ENCODE measurements at places on chromosomes 4 and X. TPM values are rescaled to one million over a fixed set of nuclear protein-coding genes. Genes with fewer than 3 reads are reported as not detected.
A peak's percentile ranks its signal among the peaks of the same experiment; 100 is the strongest.

Gene TIMP1
- 737 TPM for total RNA-seq

Gene LEF1
- 31.6 TPM for total RNA-seq

Gene GAGE12E
- not detected for total RNA-seq

Gene GPR173
- 2.4 TPM for total RNA-seq

GRCh38 chr4:3225936-3226335 is 23.0 kb upstream of the MSANTD1 start:
- DNase-seq, result no peak

DNA sequence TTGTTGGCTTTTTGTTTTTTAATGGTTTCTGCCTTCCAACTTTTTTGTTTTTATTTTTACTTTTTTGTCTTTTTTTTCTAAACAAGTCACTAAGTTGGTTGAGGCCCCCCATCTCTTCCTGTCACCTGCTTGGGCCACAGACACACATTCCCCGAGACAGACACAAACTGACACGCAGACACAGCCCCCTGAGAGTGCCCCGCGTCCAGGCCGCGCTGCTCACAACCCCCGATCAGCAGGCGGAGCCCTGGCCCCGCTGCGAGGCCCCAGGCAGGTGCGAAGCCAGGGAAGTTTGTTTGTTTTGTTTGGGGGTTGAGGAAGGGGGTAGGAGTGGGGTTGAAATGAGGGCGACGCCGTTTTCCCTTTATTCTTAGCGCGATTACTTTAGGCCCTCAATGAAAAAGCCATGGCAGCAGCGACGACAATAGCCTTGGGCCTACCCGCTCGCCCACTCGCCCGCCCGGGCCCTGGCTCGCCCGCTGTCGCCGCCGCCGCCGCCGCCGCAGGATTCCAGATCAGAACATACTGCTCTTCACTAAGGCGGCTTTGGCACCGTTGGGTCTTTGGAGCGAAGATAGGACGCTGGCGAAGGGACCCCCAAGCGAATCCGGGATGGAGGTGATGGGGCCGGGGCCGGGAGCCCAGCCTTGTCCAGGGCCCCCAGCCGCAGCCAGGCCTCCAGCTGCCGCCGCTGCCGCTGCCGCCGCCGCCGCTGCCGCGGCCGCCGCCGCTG is 3.1 kb downstream of the PHOX2B start:
- no peak for DNase-seq

GRCh38 chr4:178450614-178451013 is 1008.4 kb upstream of the AGA start:
- DNase-seq, result no peak

DNA sequence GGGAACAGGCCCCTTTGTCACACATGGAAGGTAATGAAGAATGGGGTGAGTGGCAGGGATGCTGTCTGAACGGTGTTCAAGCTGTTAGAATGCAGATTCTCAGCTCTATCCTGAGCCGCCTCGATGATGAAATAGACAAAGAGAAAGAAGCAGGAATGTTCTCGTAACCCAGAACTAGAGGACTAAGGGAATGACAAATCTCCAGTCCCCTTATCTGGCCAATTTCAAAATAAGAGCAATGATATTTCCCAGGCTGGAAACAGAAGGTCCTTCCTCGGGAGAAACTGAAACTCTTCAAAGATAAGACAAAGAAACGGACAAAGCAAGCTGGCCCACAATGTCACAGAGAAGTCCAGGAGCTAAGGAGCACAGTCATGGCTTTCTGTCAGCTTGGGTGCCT is 29.5 kb upstream of the MTNR1A start:
- no peak for DNase-seq

- DNase-seq, result peak; percentile 23
These were observed 49.8 kb downstream of the DLG3 start for GRCh38 chrX:70494441-70494840.

DNA sequence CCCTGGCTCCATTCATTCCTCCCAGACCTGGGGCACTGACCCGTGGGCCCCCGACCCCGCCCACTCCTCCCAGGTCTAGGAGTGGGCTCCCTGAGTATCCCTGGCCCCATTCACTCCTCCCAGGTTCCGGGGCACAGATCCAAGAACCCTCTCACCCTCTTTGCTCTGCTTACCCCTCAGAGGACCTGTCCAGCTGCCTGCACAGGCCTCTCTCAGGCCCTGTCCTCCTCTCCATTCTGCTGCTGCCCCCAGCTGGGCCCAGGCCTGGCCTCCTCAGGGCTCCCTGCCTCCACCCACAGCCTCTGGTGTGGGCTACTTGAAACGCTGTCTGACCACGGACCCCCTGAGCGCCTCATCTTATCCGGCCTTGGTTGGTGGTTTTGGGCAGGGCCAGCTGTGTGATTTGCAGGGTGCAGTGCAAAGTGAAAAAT is 217.7 kb upstream of the PSAPL1 start:
- peak; percentile 91 for DNase-seq

DNA sequence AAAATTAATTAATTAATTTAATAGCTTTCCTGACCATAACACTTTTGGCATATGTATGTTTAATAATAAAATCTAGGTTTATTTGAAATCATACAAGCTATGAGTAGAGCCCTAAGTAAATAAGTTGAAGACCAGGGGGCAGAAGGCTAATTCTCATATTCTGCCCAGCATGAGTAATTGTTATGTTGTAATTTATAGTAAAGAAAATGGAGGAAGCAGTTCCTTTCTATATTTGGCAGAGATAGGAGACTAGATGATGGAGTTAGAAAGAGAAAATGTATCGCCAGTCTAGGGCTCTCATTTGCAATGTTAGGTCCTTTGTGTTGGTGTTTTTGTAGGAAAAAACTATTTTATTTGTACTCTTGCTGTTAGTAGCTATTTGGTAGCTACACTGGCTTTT is 89.1 kb downstream of the FNIP2 start:
- DNase-seq, result no peak

DNA sequence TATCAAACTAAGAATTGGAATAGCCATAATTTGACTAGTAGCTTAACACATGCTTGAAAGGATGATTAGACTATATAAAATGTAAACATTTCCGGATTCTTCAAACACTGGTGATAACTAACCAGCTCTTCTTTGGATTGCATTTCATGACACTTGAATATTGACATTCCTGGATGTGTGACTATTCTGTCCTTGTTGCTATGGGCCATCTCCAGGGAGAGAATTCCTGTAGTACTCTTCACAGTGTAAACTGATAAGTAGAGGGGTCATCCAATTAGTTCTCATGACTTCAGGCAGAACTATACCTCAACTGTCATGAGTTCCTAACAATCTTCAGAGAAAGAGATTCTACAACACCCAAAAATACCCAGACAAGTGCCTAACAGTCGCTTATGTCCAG is 1026.7 kb upstream of the TENM3 start:
- no peak for DNase-seq

DNA sequence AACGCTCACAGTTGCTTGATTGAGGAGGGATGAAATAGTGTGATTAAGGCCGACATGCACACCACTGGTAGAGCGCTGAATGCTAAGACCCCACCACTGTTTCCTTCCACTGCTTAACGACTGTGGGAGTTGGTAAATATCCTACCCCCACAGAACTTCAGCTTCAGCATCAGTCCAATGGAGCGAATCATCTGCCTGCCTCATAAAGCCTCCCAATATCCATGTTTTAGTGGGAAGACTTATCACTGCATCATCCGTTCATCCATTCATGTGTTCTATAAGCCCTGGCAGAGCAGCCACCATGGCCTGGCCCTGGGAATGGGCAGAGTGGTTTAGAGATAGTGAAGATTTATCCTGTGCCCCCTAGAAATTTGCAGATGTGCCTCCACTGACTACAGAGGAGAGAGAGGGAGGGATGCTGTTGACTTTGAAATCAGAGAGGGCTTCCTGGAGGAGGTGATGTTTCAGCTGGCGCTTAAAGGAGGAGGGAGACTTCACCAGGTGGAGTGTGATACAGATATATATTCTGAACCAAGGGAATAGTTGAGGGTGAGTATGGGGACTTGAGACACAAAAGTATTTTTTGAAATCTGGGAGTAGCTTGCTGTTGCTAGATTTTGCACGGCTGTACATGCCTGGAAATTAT is 71.9 kb upstream of the STX18 start:
- no peak for DNase-seq

DNA sequence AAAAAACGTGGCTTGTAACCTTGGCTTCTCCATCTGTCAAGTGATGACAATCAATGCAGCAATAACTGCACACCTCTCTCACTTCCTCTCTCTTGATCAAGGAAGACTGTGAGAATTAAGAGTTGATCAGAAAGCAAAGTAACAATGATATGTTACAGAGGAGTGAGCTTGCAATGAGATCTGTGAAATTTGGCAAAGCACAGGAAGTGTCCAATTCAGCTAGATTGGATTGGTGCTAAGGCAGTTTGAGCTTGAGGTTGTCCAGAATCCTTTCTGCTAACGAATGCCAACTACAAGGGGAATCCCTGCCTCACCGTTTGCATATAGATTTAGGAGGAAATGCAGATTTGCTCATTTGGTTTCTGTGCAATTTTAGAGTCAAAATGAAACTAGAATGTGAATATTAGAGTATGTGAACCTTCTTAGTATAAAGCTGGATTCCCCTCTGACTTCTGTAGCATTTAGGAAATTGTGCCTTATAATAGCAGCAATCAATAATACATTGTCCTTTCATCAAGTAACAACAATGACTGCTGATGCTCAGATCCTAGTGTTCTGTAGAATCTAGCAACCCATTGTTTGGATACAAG is 346.4 kb downstream of the PTTG2 start:
- no peak for DNase-seq

- peak; percentile 74 for DNase-seq
These were observed 57.5 kb downstream of the PCDH18 start for GRCh38 chr4:137474711-137475301.

DNA sequence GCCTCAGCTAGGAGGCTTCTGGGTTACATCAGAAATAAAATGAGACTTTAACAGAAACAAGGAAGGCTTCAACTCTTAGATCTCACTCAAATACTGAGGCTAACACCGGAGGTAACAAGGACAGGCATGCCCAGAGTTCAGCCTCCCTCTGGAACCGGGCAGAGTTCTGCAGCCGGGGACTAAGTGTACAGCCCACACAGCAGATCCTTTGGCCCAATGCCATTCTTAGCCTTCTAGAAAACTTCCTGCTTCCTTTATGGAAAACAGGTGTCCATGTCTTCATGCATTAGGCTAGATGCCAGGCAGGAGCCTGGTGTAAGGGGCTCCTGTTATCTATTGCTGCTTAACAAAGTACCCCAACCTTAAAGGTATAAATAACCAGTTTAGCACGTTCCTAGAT is 369.7 kb downstream of the BCOR start:
- DNase-seq, result peak; percentile 58

- DNase-seq, result no peak
These were observed 62.7 kb downstream of the PRPS1 start for GRCh38 chrX:107691024-107691448.

- no peak for DNase-seq
These were observed 519.5 kb downstream of the FGF13 start for GRCh38 chrX:138191998-138192397.

DNA sequence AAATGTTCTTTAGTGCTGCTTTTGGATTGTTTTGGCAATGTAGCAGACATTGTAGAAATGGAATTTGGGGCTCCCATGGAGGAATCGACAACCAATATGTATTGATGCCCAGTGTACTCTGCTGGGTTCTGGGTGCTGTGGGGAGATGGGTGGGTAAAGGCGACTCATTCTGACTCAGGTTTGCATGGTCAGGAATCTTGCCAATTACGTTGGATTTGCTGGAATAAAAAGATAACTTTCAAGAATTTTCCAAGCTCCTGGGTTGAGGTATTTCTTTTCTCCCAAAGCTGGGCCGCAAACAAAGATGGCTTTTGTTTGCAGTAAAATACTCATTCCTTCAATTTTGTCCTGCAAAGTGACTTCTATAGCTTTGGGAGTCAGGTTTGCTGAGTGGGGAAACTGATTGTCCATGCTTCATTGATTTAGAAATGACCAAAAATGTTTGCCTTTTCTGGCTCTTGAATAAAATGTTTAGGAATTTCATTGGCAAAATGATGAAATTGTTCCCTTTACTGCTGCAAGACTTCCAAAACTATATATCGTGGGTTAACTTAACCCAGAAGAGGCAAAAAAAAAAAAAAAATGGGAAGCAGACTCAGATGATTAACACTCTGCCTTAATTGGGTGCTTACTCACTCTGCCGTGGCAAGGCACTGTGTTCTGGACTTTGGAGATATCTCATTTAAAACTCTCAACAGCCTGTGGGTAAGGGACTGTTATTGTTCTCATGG is 57.0 kb downstream of the RTL9 start:
- DNase-seq, result peak; percentile 45

GRCh38 chrX:44189116-44189515 is 154.4 kb downstream of the EFHC2 start:
- DNase-seq, result no peak

DNA sequence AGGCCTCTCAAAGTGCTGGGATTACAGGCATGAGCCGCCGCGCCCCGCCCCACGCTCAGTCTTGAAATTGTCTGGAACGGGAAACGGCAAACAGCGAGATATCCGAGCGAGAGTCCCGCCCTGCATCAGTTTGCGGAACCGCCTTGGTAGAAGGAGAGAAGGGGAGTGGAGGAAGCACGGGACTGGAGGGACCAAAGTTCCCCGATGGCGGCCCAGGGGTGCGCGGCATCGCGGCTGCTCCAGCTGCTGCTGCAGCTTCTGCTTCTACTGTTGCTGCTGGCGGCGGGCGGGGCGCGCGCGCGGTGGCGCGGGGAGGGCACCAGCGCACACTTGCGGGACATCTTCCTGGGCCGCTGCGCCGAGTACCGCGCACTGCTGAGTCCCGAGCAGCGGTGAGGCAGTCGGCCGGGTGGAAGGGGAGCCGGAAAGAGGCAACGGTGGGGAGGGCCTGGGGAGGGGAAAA is at the start of gene BST1:
TSS of gene BST1 (plus strand) at position 125 of the 463 bp plus-strand sequence. CDS start at position 205, 80 bp downstream.
- DNase-seq, result peak; percentile 65

GRCh38 chrX:30005813-30006212 is 209.6 kb upstream of the MAGEB2 start:
- DNase-seq, result no peak

- peak; percentile 24 for DNase-seq
These were observed 70.6 kb upstream of the ANK2 start for GRCh38 chr4:112978691-112979472.

GRCh38 chr4:136012220-136012619 is 1520.1 kb downstream of the PCDH18 start:
- no peak for DNase-seq

GRCh38 chrX:118534716-118535493 is 39.3 kb downstream of the DOCK11 start:
- no peak for DNase-seq

- DNase-seq, result no peak
These were observed 272.6 kb upstream of the HAND2 start for GRCh38 chr4:173802662-173803022.

DNA sequence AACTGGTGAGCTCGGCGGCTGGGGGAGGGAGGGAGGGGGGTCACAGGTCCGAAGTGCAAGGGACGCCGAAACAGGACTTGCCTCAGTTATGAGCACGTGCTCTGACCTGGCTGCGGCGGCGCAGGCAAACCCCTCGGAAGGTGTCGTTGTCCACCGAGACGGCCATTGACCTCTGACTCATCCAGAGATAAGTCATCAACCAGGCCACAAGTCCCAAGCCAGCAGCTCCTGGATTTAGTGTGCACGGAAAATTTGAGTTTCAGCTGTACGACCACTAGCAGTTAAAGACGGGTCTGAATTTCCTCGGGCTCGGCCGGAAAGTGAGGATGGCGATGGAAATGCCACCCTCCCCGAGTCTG is 674 bp downstream of the SH3D19 start:
- DNase-seq, result peak; percentile 66

GRCh38 chr4:180827232-180828009 is 1415.8 kb upstream of the TENM3 start:
- peak; percentile 62 for DNase-seq
